NCI-H460 (cell line): ENCODE measurements at places on chromosomes 11 and 22. TPM values are rescaled to one million over a fixed set of nuclear protein-coding genes. Genes with fewer than 3 reads are reported as not detected.

Gene CREB3L1
- 0.12 and 1.7 TPM in 2 replicates for total RNA-seq

Gene CD3D
- not detected in 2 replicates for total RNA-seq

Gene TSPAN32
- total RNA-seq: not detected in 2 replicates

Gene HTATIP2
- total RNA-seq: 149 and 199 TPM in 2 replicates

Gene PICK1
- 6.0 and 9.3 TPM in 2 replicates for total RNA-seq

Gene CDC45
- total RNA-seq: 16.3 and 20.9 TPM in 2 replicates

Gene INCENP
- 35.5 and 36.4 TPM in 2 replicates for total RNA-seq

Gene PARVB
- 32.2 and 33.0 TPM in 2 replicates for total RNA-seq

Gene CCDC87
- total RNA-seq: 0.37 and 0.52 TPM in 2 replicates

Gene MRGPRX3
- total RNA-seq: 0.23 and 0.57 TPM in 2 replicates

Gene CALCA
- 0.29 and 1.3 TPM in 2 replicates for total RNA-seq

Gene FZD4
- 22.9 and 27.3 TPM in 2 replicates for total RNA-seq

Gene WBP2NL
- total RNA-seq: 0.78 and 1.2 TPM in 2 replicates

Gene SERPING1
- not detected in 2 replicates for total RNA-seq

Gene BBOX1
- not detected in 2 replicates for total RNA-seq

Gene ACR
- total RNA-seq: not detected in 2 replicates

Gene GAB4
- total RNA-seq: not detected in 2 replicates

Gene LRRC56
- 0.43 and 0.57 TPM in 2 replicates for total RNA-seq

Gene SCGB1D2
- not detected in 2 replicates for total RNA-seq

Gene DGAT2
- 1.9 and 3.9 TPM in 2 replicates for total RNA-seq

Gene CSF2RB
- total RNA-seq: not detected in 2 replicates

Gene TMEM109
- total RNA-seq: 27.2 and 38.1 TPM in 2 replicates
